ENCODE measurements at places on chromosomes 7 and 10.

GRCh38 chr10:16814012-16814411 is 3.2 kb downstream of the RSU1 start:
- DNase-seq: no peak

DNA sequence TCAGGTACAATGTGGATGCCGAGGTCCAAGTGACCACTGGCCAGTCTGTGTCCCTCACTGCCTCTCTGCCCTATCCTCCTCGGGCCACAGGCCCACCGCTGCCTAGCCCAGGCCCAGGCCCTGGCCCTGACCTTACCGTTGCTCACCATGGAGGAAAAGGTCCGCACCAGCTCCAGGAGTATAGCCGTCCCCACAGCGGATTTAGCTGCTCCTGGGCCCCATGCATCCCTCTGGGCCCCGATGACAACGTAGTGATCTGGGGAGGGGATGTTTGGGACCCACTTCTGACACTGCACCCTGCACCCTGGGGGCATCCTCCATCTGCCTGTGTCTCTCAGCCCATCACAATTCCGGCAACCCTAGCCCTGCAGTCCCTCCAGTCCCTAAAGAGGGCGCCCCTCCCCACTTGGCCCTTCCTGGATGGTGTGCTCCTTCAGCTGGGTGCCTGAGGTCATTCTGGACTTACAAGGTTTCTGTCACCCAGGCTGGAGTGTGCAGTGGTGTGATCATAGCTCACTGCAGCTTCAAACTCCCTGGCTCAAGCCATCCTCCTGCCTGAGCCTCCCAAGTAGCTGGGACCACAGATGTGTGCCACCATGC is 12.1 kb downstream of the TFR2 start:
- no peak for DNase-seq

DNA sequence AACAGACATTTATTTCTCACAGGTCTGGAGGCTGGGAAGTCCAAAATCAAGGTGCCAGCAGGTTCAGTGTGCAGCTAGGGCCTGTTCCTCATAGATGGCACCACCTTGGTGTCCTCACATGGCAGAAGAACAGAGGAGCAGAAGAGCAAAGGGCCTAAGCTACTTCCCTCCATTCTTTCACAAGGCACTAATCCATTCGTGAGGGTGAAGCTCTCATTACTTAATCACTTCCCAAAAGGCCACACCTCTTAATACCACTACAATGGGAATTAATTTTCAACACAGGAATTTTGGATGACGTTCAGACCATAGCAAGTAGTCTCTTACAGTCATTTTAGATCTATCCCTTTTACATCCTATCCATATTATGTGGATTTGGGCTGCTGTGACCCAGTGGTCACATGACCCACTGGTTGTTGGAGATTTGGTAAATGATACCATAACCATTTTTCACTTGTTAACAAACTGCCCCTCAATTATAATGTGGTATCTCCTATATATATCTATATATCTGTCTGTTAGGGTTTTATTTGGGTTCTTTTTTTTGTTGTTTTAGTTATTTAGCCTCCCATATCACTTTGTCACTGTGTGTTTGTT is 63.4 kb downstream of the BBS9 start:
- DNase-seq: no peak

- no peak for DNase-seq
Observed at GRCh38 chr10:132134241-132135052, 52.3 kb upstream of the DPYSL4 start.

GRCh38 chr7:29623973-29624372 is 60.3 kb downstream of the PRR15 start:
- DNase-seq: no peak

DNA sequence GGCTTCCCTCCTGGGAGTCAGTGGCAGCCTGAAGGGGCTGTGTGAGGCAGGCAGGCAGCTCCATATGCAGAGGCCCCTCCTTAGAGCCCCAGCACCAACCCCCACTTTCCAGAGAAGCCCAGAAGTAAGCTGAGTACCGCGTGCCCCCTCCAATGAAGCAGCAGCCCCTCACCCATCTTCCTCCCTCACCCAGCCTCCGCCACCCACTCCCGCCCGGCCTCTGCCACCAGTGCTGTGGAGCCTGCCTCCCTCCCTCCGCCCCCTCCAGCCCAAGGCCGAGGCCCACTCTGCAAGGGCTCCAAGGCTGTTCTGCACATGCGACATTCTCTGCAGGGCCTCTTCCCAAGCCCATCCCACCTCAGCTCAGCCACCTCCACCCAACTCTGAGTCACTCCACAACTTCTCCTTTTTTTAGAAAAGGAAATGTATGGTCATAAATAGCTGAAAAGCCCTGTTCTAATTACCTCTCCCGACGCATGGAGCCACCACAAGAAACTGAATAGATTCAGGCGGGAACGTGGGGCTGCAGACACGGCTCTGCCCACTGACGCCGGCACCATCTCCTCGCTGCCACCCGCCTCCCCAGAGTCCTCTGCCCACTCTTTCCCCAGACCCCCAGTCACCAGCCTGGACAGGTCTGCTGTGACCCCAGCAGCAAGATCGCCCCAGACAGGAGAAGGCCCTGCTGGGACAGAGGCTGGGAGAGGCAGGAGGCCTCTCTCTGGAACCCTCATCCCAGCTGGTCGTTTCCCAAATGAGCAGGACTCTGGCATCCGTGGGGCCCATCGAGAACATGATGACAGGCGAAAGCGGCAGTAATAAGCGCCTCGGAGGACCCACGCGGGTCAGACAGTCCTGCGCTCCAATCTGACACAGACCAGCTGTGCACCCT is 213.9 kb downstream of the MAD1L1 start:
- no peak for DNase-seq

- DNase-seq: no peak
Observed at GRCh38 chr7:8211725-8212096, 50.3 kb downstream of the ICA1 start.

DNA sequence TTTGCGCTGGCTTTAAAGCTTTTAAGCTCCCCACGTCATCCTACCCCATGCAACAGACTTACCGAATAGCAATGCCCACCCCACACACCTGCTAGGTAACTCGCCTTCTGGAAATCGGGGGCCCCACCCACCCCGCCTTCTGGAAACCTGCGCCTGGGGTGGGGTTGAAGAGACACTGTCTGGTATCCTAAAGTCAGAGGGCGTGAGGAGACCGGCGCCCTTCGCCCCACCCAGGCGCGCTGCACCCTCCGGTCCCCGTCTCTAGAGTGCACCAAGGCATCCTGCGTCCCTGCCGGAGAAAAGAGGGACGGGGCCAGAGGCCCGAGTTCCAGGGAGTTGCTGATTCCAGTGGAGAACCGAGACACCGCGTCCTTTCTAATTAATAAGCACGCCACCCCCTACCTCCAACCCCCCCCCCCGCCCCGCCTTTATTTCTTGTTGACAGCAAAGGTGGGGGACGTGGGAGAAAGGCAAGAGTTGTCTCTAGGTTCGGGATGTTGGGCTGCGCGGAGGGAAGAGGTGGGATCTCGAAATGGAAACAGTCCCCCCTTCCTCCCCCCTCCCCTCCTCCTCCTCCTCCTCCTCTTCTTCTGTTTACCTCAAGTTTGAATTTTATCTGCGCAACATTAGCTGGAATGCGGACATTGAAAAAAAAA is 220.9 kb upstream of the MKLN1 start:
- no peak for DNase-seq

- no peak for DNase-seq
Observed at GRCh38 chr7:139603896-139604295, 80.4 kb downstream of the CLEC2L start.

- DNase-seq: no peak
Observed at GRCh38 chr7:16929146-16929762, 47.5 kb upstream of the AGR3 start.

GRCh38 chr7:105228555-105228954 is 160.2 kb downstream of the SRPK2 start:
- no peak for DNase-seq

- no peak for DNase-seq
Observed at GRCh38 chr7:130037703-130038102, 13.5 kb downstream of the ZC3HC1 start.

GRCh38 chr10:34558093-34558583 is 257.0 kb downstream of the PARD3 start:
- DNase-seq: no peak

DNA sequence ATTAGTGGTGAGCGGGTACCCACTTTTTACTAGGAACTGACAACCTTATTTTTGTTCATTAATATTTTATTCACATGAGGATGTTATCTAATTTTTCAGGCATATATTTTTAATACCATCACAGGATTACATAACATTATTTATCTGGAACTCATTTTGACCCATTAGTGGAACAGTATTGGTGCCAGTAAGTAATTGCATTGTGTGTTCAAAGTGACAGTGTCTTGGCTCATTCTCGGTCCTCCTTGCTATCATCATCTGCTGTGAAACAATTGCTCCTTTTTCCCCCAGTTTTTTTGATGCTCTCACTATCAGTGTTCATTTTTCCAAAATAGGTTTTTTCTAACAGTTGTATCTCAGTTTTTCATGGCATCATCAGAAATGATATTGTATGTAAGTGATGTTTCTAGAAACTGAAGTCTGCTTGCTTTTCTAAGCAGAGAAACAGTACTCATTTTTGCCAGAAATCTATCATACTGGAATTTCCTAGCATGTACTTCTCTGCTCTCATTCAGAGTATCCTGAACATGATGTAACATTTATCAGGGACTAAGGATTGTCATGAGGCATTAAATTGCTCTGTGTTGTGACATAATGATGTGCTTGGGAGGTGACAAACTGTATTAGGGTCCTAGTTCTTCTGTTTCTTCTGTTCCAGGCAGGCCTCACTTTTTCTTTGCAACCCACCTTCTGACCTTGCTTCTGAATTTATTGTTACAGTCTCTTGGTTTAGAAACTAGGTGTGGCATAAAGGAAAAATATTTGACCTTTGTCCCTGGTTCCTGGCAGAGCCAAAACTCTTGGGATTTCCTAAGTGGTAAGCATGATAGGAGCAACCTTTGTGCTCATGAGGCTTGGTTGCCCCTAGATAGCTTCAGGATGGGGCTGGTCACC is 4.2 kb downstream of the NUB1 start:
- DNase-seq: no peak

DNA sequence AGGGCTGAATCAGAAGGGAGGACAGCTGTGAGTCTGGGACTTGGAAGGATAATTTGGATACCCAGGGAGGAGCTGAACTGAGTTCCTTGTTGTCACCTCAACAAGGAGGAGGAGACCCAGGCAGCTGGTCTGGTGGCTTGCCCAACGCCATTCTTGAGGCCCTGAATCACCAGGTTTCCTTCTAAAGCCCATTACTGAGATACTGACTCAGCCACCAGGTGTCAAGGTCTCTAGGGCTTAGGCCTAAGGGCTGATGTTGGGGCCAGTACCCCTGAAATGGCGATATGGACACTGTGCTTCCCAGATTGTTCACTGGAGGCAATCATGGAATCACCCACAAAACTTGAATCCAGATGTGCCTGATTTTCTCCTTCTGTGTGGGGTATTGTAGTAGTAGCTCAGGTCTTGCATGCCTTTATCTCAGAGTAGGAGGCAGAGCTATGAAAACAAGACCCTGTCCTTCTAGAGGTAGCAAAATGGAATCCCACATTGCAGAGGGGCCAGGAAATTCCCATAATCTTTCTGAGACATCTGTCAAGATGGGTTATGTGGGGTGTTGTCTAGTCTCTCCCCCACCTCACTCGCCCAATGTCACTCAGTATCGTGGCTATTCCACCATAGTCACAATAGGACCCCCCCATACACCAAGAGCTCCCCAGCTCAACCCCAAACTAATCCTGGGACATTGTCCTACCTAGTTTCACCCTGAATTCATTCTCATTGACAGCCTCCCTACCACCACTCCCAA is 1.8 kb upstream of the ATG9B start:
- no peak for DNase-seq

- DNase-seq: no peak
Observed at GRCh38 chr10:42645103-42645502, 6.7 kb upstream of the ZNF33B start.

- DNase-seq: no peak
Observed at GRCh38 chr7:129008645-129009414, 46.1 kb downstream of the TNPO3 start.

DNA sequence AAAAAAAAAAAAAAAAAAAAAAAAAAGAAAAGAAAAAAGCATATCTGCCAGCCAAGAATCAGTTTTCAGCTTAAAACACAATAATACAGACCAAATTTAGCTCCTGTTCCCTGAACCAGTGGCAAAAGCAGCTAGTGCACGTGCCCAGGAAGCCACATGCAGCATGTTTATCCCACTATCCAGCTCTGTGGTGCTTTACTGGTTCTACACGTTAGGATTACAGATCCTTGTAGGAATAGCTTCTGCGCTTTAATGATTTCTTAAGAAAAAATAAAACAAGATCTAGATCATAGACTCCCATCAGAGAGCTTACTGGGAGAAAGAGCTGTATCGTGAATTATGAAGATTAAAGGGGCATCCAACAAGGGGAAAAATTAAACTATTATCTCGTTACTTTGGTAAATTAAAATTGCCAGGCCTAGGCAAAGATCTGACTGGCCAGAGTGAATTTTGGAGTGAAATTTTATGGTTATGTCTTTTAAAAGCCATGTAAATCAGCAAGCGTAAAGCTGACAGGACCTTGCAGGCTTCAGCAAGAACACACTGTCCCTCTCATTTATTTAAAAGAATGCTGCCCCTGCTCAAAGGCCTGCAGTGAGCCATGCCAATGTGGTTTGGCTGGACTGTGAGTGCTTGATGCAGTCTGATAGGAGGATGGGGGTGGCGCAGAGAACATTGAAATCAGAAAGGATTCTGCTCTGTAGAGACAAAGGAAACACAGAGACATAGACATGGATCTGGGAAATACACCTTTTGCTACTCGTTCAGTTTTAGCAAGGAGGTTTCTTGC is 177.3 kb upstream of the PHYHIPL start:
- DNase-seq: no peak

DNA sequence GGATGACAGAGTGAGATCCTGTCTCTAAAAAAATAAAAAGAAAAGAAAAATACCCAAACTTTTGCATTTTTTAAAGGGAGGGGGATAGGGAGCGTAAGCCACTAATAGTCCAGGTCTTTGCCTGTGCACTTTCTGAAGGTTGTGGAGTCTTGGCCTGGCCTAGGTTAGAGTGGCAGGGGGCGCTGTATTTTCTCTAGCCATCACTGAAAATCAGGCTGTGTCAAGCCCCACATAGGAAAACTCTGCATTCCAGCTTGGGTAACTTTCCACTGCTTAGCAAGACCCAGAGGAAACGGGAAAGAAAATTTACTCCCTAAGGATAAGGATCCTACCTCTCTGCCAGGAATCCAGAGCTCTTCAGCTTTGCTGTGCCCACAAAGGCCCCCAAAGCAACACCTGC is 10.5 kb upstream of the PAX4 start:
- DNase-seq: no peak

All from NCI-H2081 treated with DMSO at 0.1 percent for 48 hours (cell line).